Epithelial cell of prostate (primary cell): ENCODE measurements at places on chromosomes 16 and 17.
A peak's percentile ranks its signal among the peaks of the same experiment; 100 is the strongest.

DNA sequence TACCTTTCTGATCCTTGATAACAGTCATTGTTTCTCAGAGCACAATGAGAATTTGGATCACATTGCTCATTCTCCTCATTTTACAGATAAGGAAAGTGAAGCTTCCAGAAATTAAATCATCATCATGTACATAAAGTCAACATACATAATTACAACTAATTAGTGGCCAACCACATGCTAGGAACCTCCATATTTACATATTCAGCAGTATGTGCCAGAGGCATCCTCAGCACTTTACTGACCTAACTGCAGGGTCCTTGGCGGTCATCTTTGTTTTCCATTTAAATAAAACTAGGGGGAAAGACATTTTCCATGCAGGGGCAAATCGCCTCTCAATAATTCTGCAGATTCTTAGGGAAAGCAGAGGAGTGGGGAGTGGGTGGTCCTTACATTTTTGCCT lies 752.9 kb downstream of the KCNJ2 start:
- no peak for DNase-seq

GRCh38 chr16:51880776-51881175 lies 666.2 kb downstream of the TOX3 start:
- peak; percentile 50 for DNase-seq

DNA sequence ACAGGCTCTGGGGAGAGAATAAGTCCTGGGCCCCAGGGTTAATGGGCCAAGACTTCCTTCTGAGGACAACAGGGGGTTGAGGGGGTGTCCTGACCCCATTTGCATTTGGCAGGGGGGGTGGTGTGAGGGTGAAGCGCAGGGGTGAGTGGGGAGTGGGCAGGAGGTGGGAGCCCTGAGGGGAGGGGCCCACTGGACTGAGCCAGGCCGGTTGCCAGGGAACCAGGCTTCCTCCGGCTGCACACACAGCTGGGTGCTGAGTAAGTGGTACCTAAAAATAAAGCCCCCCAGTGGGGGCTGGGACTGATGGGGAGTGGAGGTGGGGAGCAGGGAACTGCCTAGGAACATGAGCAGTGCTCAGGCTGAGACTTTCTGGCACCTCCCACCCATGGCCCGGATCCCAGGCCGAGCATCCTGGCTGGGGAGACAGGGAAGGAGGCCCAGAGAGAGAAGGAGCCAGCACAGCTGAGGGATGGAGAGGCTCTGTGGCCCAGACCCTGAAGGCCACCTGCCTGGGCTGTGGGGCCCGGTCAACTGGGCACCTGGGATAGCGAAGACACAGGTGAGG lies 7.5 kb upstream of the RASD1 start:
- no peak for DNase-seq

- no peak for DNase-seq
These were observed 3.2 kb downstream of the TRIM25 start for GRCh38 chr17:56910509-56911235.

- DNase-seq: no peak
These were observed 116.8 kb downstream of the ENGASE start for GRCh38 chr17:79191270-79191934.

DNA sequence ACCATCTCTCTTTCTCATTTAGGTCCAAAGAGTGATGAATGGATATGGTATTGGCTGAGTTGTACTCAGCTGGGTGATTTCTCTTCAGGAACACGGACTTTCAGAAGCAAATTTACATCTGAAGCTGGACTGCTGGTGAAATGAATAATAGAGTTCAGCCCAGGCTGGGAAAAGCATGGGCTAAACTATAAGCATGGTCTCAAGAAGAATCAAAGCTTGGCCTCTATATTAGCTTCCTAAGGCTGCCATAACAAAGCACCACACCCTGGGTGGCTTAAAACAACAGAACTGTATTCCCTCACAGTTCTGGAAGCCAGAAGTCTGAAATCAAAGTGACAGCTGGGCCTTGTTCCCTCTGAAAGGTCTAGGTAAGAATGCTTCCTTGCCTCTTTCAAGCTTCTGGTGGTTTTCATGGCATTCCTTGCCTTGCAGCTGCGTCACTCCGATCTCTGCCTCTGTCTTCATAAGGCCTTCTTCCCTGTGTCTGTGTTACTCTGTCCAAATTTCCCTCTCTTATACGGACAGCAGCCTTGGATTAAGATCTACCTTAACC lies 89.8 kb upstream of the CES5A start:
- DNase-seq: no peak

DNA sequence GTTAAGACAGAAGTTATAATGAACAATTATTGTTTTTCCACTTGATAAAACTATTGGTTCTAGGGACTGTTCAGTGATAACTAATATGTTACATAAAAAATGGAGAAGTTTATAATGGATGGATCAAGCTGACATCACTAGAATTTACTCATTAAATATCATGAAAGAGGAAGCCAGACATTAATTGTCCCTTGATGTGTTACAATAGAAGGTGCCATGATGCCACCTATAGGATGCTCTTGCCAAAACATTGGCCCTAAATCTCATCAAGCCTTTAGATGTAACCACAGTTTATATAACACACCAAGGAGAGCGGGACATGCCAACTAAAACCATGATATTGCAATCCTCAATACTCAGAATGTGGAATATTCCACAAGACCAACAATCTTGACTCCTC lies 147.9 kb upstream of the MON1B start:
- DNase-seq: no peak

DNA sequence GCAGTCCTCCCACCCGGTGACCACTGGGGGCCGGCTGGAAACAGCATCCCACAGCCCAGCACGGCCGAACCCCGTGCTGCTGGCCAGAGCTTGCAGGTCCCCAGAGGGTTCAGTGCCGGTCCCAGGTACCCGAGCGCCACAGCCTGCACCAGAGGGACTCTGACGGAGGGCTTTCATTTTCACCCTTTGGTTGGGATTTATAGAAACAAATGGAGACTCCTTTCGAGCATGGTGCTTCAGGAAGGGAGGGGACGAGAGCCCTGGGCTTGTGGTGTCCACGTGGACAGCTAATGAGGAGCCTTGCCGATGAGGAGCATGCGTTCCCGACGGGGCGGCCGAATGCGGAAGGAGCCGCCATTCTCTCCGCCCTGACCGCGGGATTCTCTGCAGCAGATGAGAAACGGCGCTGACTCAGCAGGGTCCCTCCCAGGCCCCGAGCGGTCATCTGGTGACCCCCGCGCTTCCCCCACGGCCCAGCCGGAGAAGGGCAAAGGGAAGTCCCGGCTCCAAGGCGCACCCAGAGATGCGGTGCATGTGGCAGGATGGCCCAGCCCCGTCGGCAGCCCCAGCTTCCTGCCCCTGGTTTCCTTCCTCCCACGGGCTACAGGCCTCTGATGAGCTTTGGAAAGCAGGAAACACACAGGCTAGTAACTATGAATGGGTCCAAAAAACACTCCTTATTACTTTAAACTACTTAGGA lies 9.8 kb downstream of the SLC38A10 start:
- DNase-seq: no peak

DNA sequence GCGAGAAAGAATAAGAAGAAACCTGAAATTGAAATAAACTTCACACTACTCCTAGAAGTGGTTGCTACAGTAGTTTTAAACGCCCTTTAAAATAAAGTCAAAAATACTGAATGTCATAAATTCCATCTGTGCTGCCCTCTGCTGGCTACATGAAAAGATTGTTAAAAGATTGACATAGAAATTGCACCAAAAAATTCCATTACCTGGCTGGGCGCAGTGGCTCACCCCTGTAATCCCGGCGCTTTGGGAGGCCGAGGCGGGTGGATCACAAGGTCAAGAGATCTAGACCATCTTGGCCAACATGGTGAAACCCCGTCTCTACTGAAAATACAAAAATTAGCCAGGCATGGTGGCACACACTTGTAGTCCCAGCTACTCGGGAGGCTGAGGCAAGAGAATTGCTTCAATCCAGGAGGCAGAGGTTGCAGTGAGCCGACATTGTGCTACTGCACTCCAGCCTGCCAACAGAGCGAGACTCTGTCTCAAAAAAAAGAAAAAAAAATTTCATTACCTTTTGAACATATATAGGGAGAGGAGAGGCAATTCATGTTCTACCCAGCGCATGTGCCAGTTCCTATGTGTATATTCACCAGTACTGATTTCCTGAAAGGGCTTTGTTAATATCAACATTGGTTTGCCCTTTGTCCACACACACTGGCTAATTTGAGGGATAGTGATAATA lies 36.5 kb downstream of the CYTH1 start:
- no peak for DNase-seq

GRCh38 chr17:79176792-79177601 lies 102.4 kb downstream of the ENGASE start:
- no peak for DNase-seq

DNA sequence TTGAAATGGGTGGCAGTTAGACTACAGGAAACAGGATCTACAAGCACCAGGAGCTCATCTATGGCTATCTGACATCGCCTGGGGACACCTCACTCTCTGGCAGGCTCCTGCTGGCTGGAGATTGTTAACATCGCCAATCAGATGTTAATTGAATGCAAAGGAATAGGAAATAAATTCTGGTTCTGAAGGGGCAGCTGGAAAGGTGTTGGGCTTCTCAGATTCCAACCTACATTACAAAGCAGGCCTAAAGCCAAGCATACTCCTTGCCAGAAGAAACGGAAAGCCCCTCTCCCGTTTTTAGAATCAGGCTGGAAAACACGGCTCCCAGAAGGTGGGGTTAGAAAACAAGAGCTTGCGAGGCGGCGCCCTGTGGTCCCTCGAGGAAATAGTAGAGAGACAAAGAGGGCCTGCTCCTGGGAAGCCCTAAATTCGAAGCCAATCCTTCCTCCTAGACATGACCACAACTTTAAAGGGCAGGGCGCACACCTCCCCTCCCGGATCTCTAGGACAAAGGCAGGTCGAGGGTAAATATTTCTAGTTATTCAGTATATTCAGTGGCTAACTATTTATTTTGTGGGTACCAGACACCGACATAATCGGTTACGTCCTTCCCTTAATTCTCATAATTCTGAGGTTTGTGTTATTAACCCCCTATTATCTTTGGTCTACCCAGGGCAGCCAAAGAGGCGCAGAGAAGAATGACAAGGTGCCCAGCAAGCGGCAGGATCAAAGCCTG lies 763 bp upstream of the TOM1L1 start:
- DNase-seq: no peak

GRCh38 chr16:57728336-57729181 lies 7.0 kb upstream of the KATNB1 start:
- DNase-seq: no peak

GRCh38 chr16:4290236-4290830 lies 17.5 kb upstream of the TFAP4 start:
- no peak for DNase-seq

DNA sequence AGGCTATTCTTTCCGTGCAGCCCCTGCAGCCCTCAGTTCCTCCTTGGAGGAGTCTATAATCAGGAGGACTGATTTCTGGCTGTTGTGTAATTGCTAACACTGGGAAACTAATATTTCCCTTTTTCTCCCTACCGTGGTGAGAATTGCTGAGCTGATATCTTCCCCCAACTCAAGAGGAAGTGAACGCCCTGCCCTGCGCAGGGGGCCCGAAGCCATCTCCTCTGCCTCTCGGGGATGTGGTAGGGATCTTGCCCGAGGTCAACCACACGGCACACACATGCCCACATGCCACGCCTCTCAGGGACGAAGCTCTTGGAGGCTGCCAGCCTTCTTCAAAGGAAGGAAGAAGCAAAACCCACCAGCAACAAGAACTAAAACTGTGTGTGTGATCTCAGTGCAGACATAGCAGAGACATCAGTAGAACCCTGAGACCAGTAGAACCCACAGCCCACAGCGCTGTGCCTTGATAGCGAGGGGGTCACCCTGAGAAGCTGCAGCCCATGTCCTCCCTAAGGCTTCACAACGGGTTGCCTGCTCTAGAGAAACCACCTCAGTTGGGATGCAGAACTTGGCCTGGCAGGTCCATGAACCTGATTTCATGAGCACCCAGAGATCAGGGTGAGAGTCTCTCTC lies 8.9 kb upstream of the ULK2 start:
- DNase-seq: no peak

DNA sequence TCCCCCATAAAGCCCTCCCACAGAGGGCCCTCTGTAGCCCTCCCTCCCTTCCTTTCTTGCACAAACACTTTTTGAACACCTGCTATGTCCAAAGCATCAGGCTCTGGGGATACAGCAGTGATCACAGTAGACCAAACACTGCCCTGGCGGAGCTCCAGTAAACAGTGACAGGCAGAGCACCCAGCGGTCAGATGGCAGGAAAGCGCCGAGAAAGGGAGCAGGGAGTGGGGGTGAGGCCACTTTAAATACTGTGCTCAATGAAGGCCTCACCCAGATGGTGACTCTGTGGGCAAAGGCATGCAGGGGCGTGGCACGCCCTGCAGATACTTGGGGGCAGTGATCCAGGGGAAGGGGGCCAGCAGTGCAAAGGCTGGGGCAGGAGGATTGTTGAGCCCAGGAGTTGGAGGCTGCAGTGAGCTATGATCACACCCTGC lies 7.6 kb downstream of the PRR29 start:
- no peak for DNase-seq

- no peak for DNase-seq
These were observed 908 bp downstream of the CALB2 start for GRCh38 chr16:71359431-71359830.

- no peak for DNase-seq
These were observed 43.2 kb upstream of the CCL1 start for GRCh38 chr17:34406226-34406625.

DNA sequence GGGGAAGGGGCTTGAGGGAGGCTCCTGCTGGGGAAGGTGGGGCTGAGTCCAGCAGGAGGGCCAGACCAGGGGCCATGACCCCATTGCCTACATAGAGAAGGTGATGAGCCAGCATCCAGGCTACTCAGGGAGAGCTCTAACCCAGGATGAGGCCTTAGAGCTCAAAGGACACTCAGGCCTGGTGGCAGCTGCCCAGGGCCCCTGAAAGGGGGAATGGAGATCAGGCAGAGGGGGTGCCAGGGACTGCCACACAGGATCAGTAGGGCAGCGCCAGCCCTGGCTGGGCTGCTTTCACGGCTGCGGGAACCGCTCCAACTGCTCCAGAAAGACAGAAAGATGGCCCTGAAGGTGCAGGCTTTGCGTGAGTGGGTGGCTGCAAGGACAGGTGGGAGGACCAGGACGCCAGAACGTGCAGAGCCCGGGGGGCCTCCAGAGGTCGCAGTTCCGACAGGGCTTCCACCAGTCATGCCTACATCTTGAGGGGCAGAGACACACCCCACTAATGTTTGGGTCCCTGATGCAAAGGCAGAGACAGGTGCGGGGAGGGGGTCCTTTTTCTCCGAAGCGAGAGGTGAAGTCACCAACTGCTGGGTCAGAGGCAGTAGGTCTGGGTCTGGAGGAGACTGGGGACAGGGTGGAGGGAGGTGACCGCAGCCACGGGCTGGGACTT lies 882 bp upstream of the ATP6V0C start:
- no peak for DNase-seq

DNA sequence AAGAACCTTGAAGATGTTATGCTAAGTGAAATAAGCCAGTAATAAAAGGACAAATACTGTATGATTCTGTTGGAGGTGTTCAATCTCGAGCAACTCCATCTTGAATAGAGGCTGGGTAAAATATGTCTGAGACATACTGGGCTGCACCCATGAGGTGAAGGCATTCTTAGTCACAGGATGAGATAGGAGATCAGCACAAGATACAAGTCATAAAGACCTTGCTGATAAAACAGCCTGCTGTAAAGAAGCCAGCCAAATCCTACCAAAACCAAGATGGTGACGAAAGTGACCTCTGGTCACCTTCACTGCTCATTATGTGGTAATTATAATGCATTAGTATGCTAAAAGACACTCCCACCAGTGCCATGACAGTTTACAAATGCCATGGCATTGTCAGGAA lies 98.1 kb downstream of the RGS9 start:
- DNase-seq: no peak

- no peak for DNase-seq
These were observed at the start of gene RILP for GRCh38 chr17:1649844-1650501. Gene RILP (minus strand): TSS chr17:1649866. CDS start chr17:1649804, 62 bp downstream.

GRCh38 chr16:84692451-84693214 lies 7.2 kb upstream of the USP10 start:
- DNase-seq: no peak
